ENCODE measurements at places on chromosomes 11 and 22. TPM values are rescaled to one million over a fixed set of nuclear protein-coding genes. Genes with fewer than 3 reads are reported as not detected.

Gene OSBP2
- total RNA-seq: 12.9 TPM

GRCh38 chr11:62128835-62129234 lies 5.0 kb downstream of the INCENP start:
- DNase-seq: no peak

Gene OR8D1
- not detected for total RNA-seq

Gene C11orf87
- 0.05 TPM for total RNA-seq

Gene VSIG10L2
- total RNA-seq: not detected

GRCh38 chr22:49366437-49366836 lies 461.2 kb downstream of the BRD1 start:
- no peak for DNase-seq

- no peak for DNase-seq
Observed at GRCh38 chr22:20553947-20554741, 46.7 kb downstream of the MED15 start.

- DNase-seq: no peak
Observed at GRCh38 chr11:9052316-9052715, 39.1 kb downstream of the SCUBE2 start.

GRCh38 chr11:1202154-1202775 lies 20.6 kb upstream of the MUC5B start:
- no peak for DNase-seq

DNA sequence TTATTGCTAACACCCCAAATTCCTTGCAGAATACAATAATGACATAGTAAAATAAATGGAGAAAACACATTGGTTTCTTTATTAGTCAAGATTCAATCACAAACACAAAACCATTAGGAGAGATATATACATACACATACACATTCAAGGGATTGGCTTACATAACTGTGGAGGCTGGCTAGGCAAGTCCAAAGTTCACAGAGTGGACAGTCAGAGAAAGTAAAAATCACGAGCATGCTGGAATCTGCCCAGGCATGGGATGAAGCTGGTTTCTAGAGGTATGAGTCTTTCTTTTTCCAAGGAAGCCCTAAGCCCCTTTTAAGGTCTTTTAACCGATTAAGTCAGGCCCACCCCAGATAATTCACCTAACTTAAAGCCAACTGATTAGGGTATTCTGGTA lies 13.6 kb upstream of the OR56B1 start:
- no peak for DNase-seq

DNA sequence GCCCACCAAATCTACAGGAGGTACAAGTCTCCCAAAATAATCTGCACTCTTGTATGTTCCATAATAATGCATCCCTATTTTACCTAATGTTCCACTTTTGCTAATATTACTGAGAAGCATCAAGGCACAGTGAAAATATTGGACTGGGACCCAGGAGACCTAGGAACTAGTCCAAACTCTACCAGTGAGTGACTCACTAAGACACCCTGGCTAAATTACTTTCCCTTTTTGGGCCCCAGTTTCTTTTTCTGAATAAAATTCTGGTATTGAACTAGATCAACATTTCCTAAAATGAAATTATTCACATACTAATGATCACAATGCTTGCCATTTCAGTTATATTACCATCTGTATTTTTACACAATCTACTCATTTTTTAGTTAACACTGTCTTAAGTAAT lies 19.6 kb downstream of the THAP12 start:
- no peak for DNase-seq

Gene RCOR2
- 10.8 TPM for total RNA-seq

Gene CARD18
- not detected for total RNA-seq

- DNase-seq: no peak
Observed at GRCh38 chr22:38345782-38346181, 28.5 kb upstream of the CSNK1E start.

DNA sequence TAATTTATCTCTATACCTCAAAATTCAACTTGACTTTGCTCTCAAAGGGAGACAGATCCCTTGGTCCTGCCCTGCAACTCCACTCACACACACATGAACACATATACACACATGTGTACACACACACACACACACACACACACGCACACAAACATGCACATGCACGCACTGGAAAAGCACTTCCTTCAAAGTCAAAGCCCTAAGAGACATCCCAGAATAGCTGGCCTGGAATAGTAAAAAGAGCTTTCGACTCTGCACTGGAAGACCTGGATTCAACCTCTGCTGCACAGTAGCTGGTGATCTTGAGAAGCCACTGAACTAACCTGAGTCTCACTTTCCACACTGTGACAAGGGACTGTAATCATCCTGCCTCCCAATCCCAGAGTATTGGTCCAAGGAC lies 26.8 kb downstream of the TENM4 start:
- no peak for DNase-seq

GRCh38 chr11:112932593-112932992 lies 28.6 kb upstream of the NCAM1 start:
- DNase-seq: no peak

Gene DSCAML1
- not detected for total RNA-seq

- DNase-seq: no peak
Observed at GRCh38 chr11:41459465-41460401, at the start of gene LRRC4C. Gene LRRC4C, minus strand, starts transcription at chr11:41459652.

Gene RAB36
- total RNA-seq: 6.1 TPM

Gene THOC5
- 80.6 TPM for total RNA-seq

Gene SDHAF2
- 34.0 TPM for total RNA-seq

DNA sequence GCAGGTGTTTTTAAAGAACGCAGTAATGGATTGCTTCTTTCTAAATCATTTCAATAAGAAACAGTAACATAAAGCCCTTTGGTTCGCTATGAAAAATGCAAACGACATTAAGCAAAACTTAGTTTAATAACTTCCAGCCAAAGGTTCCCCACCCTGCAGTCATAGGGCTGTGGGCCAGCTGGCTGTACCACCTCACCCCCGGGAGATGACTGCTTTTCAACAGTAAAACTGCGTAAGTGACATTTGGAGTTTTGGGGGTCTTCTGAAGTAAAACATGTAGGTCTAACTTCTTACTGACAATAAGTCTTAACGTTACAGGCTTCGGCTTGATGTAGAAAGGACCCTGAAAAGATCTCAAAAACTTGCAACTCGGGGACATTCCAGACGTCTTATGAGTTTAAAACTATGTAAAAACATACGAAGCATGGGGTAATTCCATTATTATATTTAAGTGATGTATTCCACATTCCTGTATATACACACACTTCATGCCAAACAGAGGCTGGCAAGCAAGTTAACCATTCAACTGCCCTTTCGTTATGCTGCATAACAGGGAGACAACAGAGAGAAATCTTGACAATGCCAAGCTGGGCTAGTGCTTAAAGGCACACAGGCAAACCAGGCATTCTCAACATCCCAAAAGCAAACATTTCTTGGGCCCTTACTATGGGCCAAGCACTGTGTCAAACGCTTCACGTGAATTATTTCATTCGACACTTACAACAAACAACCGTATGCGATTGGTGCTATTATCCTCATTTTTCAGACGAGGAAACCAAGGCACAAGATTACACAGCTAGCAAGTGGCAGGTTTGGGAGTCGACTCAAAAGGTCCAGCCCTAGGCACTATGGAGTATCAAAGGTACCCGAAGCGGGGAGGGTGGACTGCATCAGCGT lies 1.2 kb downstream of the MRTFA start:
- DNase-seq: no peak

DNA sequence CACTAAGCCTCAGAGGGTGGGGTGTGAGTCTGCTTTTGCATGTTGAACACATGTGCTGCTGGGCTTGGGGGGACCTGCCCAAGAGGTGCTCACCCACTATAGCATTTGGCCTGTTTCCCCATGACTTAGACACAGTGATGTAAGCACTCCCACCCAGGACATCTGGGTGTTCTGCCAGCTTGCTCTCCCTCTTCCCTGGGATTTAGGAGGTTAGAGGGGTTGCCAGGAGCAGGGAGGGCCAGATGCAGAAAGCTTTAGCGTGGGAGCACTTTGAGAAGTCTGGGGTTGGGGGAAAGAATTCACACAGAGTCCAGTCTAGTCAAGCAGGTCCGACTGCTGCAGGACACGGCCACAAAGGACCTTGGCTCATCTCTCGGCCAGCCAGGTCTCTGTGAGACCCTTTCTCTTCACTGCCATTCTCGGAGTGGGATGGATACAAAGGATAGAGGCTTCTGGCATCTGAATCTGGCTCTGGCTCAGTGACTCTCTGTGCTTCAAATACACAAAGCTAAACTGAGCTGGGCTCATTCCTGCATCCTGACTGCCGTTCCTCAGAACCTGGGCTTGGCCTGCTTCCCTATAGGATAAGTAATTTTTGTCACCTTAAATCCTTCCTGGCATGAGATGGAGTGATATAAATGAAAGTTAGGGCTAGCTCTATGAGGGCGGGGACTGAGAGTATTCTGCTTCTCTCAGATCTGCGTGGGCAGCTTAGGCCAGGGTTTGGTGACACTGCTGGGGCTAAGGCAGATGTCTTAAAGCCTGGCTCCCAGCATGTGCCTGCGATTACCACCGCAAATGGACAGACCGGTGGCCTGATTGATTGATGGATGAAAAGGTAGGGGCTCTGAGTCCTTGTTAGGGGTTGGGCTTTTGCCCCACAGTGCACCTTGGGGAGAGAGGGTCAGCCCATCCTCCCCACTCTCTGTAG lies 14.5 kb downstream of the USP2 start:
- DNase-seq: no peak

GRCh38 chr22:41469218-41469851 lies 418 bp downstream of the ACO2 start:
- no peak for DNase-seq

GRCh38 chr22:33513388-33514338 lies 406.6 kb downstream of the LARGE1 start:
- no peak for DNase-seq

Gene SAA2
- 5.2 TPM for total RNA-seq

DNA sequence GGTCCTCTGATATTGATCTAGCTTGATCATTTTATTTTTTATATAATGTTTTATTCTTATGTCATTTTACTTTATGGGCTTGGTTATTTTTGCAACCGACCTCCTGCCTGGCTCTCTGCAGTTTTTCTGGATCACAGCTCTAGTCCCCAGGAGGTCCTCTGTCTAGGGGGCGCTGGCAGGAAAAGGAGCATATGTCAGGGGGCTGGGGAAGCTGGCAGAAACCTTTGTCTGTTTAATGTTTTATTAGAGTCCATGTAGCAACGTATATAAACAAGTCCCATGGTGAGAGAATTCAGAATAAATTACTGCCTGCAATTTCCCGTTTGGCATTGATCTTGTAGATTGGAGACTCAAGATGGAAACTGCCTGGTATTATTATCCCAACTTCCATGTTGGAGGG lies 133.5 kb upstream of the ZBED5 start:
- no peak for DNase-seq

DNA sequence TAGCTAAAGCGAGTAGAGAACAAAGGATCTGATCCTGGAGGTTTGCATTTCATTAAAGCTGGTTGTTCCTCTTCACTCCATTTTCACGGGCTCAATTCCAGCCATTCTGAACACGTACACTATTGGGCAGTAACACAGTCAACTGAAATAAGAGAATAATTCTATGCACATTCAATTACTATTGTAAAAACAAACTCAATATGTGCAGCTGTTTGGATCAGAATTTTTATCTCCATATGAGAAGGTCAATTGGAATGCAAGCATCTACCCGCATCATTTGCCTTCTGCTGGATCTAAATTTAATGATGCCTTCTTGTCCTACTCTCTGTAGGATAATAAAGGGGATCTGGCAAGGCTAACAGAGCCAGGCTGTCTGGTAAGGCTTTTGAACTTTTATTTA lies 562.8 kb upstream of the CCDC179 start:
- DNase-seq: no peak

Gene RAB3IL1
- total RNA-seq: 18.1 TPM

Gene B4GALNT4
- 54.3 TPM for total RNA-seq

Gene PI4KA
- 59.6 TPM for total RNA-seq

DNA sequence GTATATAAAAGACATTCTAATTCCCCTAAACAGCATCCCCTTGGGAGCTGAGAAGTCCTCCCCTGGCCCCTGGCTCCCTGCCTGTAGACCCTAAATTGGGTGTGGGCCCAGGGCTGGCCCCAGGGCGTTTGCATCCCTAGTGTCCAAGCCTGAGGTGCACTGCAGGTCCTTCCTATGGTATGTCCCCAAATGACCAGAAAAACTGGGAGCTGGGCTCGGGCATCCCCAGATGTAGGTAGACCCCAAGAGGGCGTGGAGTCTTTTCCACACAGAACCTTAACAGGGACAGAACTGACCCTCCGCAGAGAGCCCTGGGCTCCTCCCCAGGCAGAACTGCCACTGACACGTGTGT lies 782 bp upstream of the OSBPL5 start:
- DNase-seq: no peak

DNA sequence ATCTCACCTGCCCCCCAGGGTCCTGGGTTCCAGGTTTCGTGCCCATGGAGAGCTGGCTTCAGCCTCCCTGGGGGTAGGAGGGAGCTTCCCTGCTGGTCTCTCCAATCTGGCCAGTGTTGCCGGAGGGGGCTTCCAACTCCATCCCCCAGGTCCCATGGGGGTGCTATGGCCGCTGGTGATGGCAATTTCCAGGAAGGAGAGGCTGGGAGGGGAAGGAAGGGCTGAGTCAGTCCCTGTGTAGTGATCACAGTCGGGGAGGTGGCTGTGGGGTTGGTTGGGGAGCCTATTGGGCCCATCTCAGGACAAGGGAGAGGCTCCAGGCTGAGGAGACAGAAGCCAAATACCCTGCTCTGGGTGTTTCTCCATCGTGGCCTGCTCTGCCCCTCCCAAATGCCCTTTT lies 5.7 kb upstream of the CDC42EP2 start:
- DNase-seq: no peak

Gene GGTLC2
- not detected for total RNA-seq

DNA sequence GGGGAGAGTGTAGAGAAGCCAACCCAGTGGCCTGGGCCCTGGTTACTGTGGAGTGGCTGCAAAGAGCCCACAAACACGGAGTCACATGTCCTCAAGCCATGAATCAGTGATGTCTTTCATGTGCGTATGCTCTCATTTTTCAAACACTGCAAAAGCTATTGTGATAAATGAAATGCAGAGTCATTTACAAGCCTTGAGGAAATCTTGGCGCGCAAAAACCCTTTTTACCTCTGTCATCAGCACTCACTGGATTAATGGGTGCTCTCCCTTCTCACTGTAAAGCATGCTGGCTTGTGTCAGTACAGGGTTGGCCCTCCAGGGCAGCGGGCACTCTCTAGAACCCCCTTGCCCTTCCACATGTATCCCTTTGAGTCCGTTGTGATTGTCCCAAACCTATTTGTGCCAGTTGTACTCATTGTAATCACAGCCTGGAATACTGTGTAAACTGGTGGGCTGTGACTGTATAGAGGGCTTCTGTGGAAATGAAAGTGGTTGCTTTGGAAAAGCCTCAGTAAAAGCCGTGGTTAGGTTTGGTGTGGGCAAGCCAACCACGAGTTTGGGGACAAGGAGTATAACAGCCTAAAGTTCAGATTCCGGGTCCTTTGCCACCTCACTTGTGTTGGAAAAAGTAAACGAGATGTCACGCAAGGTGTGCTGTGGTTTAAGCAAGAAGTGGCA lies 10.4 kb downstream of the GNAZ start:
- DNase-seq: no peak

- DNase-seq: no peak
Observed at GRCh38 chr22:47307326-47307725, 544.9 kb downstream of the TBC1D22A start.

Gene IL18
- 112 TPM for total RNA-seq

- DNase-seq: no peak
Observed at GRCh38 chr22:46295277-46295971, 1.2 kb upstream of the GTSE1 start.
